Tongue (tissue), 3 donors: ENCODE measurements at places on chromosomes 2 and 18. TPM values are rescaled to one million over a fixed set of nuclear protein-coding genes. Genes with fewer than 3 reads are reported as not detected.

DNA sequence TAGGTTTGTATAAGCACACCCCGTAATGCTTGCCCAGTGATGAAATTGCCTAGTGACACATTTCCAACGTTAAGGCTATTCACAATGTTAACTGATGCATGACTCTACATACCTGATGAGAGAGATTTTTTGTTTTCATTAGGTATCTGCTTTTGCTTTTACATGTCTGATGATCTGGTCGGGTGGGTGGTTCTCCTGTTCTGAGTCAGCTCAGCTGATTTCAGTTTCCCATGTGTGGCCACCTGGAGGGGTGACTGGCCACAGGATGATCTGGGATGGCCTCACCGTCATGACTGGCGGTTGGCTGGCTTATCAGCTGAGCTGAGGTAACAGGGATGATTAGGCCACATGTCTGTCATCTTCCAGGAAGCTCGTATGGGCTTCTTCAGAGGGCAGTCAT, 33.8 kb upstream of the ACYP2 start:
- no peak for DNase-seq

DNA sequence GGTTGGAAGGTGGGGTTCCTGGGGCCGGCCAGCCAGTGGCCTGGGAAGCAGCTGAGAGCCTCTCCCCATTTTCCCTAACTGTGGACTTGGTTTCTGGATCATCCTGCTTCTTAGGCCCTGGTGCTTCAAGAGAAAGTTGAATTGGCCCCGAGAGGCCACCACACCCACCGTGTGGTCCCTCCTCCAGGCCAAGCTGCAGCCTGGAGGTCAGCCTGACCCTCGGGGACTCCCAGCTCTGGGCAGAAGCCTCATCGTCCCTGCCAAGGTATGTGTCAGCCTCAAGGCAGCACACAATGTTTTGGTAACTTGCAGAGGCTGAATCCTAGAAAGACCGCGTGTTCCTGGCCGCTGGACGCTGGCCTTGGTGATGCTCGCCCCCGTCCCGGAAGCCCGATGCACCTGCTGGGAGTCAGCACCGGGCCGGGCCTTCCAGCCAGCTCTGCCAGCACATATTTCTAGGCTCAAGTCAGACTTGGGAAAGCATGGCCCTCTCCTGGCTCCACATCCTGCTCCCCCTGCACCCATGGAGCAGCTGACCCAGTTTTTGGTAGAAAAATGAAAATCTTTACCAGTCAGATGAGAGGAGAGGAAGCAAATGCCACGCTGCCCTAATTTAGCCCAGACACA, 72.6 kb downstream of the ACTR2 start:
- DNase-seq, result peak; percentile 57

DNA sequence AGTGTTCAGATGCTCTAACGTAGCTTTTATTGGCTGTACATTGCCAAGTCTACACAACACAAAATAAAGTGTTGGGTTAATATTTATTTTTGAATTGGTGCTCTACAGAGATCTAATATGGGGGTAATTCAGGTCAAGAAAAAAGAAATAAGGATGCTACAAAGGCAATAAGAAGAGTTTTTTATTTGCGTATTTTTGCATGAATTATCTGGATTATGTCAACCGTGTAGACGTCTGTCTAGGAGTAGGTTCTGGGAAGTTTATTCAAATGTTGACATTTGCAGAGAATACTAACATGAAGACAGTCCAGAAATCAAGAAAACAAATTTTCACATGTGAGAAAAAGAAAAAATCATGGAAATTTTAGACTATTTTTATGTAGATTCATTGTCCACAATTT, 876.7 kb upstream of the POU3F3 start:
- no peak for DNase-seq

- DNase-seq, result no peak
Observed at GRCh38 chr2:241399941-241400922, 44.1 kb downstream of the FARP2 start.

DNA sequence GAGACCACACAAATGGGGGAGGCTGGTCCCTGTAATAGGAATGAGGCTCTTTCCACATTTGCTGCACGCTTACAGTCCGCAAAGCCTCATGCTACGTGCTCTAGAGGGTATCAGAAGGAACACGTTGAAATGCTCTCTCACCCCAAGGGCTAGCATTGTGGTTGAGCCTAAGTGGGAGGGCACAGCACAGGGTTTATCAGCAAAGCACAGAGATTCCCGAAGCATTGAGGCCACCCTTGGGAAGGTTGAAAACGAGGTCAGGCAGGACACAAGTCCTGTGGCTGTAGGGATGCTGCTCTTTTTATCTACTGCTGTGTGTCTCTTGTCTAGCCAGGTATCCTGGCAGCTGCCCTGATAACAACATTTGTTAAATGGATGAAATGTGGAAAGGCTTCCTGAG, 378.3 kb downstream of the EN1 start:
- no peak for DNase-seq

DNA sequence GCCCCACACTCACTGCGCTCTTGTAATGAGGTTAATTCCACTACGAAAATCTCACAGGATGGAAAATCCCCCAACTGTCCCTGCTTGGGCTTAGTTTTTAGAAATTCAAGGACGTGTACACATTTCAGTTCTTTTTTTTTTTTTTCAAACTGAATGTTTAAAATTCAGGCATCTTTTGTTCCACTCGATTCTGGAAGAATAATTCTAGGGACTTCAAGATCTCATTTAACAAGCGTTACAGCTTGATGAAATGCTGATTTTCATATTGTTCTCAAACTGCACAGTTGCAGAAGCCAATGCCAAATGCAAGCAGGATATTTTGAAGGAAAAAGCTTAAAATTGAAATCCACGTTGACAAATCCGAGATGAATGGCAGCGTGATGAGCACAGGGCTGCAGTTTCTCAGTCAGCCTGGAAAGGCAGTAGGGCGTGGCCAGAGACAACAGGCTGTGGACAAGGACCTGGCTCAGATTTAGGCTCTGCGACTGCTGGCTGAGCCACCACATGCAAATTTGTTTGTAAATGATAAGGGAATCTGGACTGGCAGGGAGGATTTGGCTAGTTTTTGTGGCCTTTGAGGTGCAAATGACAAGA, 128.1 kb upstream of the MYCN start:
- peak; percentile 60 for DNase-seq

DNA sequence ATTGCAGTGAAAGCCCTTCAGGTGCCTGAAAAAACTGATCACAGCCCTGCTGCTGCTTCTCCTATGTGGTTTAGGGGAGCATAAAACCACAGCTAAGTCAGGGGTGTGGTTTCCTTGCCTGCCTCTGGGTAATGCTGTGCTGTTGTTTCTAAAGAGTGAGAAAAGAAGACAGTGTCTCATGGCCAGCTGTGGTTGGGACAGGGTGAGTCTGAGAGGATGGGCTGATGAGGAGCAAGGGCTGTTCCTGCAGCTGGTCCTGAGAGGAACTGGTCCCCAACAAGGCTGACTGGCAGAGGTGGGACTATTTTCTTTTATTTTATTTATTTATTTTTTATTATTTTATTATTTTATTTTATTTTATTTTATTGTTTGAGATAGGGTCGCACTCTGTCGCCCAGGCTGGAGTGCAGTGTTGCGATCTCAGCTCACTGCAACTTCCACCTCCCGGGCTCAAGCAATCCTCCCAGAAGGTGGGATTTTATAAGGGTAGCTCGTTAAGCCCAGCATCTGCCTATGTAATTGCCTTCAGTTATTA, 236.7 kb downstream of the FHOD3 start:
- DNase-seq, result no peak

DNA sequence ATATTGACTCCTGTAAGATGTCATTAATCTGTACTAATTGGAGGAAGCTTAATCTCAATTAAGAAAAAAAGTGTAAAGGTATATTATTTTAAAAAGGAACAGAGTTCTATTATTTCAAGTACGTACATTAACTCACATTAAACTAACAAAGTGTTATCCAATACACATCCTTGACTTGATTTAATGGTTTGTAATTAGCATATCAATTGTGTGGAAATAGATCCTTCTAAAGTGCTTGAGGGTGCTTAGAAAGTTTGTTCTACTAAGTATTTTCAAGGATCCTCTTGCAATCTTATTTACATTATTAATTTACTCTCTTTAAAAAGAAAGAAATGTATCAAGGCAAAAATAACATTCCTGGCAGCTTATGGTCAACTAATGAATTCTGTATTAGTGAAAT, 720.3 kb downstream of the KCNJ3 start:
- no peak for DNase-seq

GRCh38 chr18:25123438-25124232, 228.3 kb downstream of the ZNF521 start:
- DNase-seq, result no peak

GRCh38 chr2:185738679-185739472, at the start of gene FSIP2:
Gene FSIP2 (plus strand): TSS chr2:185738804. CDS start chr2:185738895, 91 bp downstream.
- DNase-seq, result peak; percentile 72

DNA sequence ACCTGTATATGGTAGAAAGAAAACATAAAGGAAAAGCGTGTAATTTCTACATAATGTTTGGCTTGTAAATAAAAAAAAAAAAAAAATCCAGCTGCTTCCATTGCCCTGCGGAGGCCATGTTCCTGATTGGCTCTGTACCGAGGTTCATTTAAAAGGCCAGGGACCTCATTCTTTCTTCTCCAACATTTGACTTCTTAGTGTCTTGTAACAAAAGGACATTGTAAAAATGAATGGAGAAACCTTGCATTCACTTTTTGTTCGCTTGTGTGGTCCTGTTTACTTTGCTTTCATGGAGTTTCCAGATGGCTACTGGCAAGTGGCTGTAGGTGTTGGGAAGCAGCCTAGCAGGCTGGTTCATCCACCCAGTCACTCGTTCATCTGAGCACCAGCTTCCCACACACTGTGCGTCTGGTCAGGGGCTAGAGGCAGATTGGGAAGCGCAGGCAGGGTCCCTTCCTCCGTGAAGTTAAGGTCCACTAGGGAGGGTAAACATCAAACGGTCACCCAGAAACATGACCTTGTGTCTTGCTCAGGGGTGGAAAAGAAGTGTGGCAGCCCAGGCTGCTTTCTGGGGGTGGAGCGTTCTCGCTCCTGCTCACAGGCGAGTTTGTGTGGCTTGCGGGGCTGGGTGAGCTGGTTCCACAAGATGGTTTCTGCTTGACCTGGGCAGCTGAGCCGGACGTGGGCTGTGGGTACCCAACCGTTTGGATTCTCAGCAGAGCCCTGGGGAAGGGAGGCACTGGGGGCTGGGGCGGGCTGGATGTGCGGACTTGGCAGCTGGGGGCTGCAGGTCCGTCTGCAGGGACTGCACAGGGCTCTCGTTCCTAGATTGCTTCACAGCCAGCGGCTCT, 260.7 kb downstream of the AGAP1 start:
- DNase-seq, result no peak

DNA sequence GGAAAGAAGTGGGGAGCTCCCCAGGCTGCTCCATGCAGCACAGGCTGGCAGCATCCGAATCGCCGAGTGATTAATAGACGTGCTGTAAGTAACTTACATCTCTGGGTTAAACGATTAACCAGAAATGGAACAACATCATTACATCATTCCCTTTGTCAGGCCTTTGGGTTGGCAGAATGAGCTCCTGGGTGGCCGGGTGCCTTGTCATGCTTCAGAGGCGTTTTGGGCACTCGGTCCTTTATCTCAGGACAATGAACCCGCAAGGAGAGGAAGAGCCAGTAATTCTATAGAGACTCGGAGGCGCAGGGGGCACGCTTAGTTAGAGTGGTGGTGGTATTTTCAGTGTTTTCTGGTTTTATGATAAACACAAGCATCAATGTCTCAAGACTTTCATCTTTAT, 146.9 kb upstream of the TPO start:
- DNase-seq, result no peak

- no peak for DNase-seq
Observed at GRCh38 chr2:106363791-106364190, 104.4 kb downstream of the RGPD3 start.

DNA sequence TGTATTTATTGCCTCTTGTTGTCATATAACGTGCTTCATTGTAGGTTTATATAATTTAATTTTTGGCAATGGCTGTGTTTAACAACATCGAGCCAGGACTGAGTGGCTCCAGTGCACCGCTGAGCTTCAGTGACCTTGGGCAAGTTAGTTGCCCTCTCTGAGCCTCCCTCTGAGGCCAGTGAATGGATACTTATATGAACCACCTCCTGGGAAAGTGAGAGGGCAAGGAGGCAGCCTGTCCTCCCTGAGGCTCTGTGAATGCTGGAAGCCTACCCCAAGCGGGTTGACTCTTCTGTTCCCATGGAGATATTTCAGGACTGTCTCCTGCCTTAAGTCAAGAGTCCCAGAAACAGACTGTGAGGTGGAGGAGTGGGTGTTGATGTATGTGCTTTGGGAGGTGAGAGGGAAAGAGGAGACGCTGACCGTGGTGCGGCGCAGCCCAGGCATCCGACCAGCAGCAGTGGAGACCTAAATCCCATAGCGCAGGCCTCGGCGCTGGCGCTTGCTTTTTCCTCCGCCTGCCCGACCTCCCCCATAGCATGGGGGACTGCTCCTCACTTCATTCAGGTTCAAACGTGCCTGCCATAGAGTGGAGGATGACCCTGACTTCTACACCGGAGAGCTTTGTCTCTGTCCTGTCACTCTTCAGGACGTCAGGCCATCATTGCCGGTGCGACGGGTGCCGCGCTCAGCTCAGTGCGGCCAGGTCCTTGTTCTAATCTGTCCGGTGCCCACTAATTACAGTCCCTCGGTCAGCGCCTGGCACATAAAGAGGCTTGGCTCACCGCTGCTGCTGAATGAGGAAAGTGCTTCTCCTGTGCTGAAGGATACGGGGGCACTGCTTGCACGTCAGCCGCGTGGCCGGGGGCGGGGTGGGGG, 167.3 kb upstream of the HS6ST1 start:
- DNase-seq, result no peak

DNA sequence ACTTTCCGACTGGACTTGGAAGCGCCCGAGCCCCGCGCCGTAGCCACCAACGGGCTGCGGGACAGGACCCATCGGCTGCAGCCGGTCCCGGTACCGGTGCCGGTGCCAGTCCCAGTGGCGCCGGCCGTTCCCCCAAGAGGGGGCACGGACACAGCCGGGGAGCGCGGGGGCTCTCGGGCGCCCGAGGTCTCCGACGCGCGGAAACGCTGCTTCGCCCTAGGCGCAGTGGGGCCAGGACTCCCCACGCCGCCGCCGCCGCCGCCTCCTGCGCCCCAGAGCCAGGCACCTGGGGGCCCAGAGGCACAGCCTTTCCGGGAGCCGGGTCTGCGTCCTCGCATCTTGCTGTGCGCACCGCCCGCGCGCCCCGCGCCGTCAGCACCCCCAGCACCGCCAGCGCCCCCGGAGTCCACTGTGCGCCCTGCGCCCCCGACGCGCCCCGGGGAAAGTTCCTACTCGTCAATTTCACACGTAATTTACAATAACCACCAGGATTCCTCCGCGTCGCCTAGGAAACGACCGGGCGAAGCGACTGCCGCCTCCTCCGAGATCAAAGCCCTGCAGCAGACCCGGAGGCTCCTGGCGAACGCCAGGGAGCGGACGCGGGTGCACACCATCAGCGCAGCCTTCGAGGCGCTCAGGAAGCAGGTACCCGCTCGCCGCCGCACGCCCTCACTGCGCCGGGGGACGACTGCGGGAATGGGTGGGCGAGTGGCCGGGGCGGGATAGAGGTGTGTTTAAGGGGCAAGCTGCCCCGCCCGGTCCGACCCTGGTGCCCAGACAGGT, 713 bp downstream of the ATOH8 start:
- DNase-seq, result peak; percentile 71

Gene STAT4
- 4.8 TPM for total RNA-seq

Gene NR4A2
- 4.3 TPM for total RNA-seq

Gene SEH1L
- 28.8 TPM for total RNA-seq

Gene ZNF521
- 85.8 TPM for total RNA-seq

Gene ASAP2
- total RNA-seq, result 29.5 TPM
